Mesangial cell (primary cell): ENCODE measurements at places on chromosomes 13 and 19. TPM values are rescaled to one million over a fixed set of nuclear protein-coding genes. Genes with fewer than 3 reads are reported as not detected.

Gene MTRF1
- total RNA-seq = 4.1 and 5.5 TPM in 2 replicates

Gene NLRP9
- not detected in 2 replicates for total RNA-seq

Gene FFAR1
- total RNA-seq = not detected in 2 replicates

Gene PTPRH
- total RNA-seq = 0.81 and 3.7 TPM in 2 replicates

Gene RETN
- not detected in 2 replicates for total RNA-seq

Gene KCNN4
- total RNA-seq = 0.81 and 3.0 TPM in 2 replicates

Gene KIR3DL2
- not detected in 2 replicates for total RNA-seq

Gene ZNF284
- 0.76 and 0.81 TPM in 2 replicates for total RNA-seq

Gene CDC42EP5
- total RNA-seq = 2.4 and 11.5 TPM in 2 replicates
